ENCODE measurements at places on chromosomes 5 and 9. TPM values are rescaled to one million over a fixed set of nuclear protein-coding genes. Genes with fewer than 3 reads are reported as not detected.

PCDH12 gene
- total RNA-seq = 0.06 TPM

SLC1A1 gene
- total RNA-seq = 1.3 TPM

PLEKHG4B gene
- 1.3 TPM for total RNA-seq

DEPDC1B gene
- total RNA-seq = 17.6 TPM

TGFBR1 gene
- 75.3 TPM for total RNA-seq

FGFR4 gene
- total RNA-seq = 21.7 TPM

TAF11L5 gene
- not detected for total RNA-seq

TMEM215 gene
- total RNA-seq = not detected

C9 gene
- not detected for total RNA-seq

ZNF883 gene
- 0.85 TPM for total RNA-seq

PTPRD gene
- total RNA-seq = 0.20 TPM

IL3 gene
- not detected for total RNA-seq

MARCOL gene
- total RNA-seq = not detected

LMBRD2 gene
- 1.3 TPM for total RNA-seq

SPATA31D4 gene
- not detected for total RNA-seq

LPAR1 gene
- 23.3 TPM for total RNA-seq

TXNDC8 gene
- not detected for total RNA-seq

TLE4 gene
- 11.3 TPM for total RNA-seq

CRB2 gene
- total RNA-seq = 0.09 TPM

ADAM19 gene
- total RNA-seq = 8.9 TPM

All from A549 treated with Hydrocortisone at 1 μM for 4 hours (cell line).